ENCODE measurements at places on chromosomes 5 and 9.

DNA sequence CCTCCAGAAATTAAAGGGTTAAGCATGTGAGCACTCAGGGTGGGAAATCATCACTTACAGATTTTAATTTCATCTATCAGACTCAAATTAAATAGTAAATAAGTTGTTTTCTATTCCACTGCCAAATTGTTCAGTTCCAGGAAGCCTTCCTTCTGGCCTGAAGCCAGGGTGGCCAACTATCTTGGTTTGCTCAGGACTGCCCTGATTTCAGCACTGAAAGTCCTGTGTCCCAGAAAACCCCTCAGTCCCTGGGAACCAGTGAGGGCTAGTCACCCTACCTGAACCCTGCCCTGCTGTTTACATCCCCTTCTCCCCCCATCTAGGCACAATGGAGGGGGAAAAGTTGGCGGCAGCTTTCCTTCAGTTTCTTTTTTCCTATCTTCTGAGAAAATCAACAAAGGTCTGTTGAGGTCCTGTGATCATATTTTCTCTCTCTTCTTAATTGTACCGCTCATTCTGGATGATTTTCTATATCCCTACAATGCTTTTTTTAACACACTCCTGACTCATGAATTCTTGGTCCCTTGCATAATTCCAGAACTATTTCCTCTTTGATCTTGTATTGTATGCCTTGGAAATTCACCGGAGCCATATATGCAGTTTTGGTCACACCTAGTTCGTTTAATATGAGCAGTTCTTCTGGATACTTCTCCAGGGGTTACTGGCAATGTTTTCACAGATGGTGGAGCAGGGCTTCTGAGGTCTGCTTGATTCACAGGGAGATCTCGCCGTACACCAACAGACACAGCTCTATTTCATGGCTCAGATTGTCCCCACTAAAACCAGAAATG, 103.8 kb downstream of the MAP1B start:
- DNase-seq, result peak; percentile 83

GRCh38 chr5:2746561-2747032, 4.9 kb downstream of the IRX2 start:
- peak; percentile 11 for DNase-seq

DNA sequence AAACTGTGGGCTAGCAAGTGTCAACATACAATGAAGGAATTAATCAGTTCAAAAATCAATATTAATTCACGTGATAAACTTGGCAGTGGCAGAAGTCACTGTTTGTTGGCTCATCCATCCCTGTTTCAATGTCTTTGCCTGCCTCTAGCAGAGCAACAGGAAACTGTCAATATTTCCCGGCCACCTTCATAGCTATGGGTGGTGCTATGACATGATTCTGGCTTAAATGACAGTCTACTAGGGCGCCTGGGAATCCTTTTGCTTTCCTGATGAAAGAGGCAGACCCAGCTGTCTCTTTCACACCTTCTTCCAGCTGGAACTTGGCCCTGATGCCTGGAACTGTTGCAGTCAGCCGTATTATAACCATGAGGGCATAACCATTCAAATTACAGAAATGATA, 72.1 kb upstream of the DNAH5 start:
- no peak for DNase-seq

- peak; percentile 54 for DNase-seq
Observed at GRCh38 chr5:75052192-75053053, at the start of gene GCNT4. GCNT4 (minus strand) TSS chr5:75052558; CDS start chr5:75030037, 22,521 bp downstream.

All from RWPE1 (cell line).